Pancreas (tissue), 10 donors: ENCODE measurements at places on chromosomes 2 and 18.
A peak's percentile ranks its signal among the peaks of the same experiment; 100 is the strongest.

- DNase-seq, result no peak
Measured at GRCh38 chr18:44695503-44695902, 14.8 kb downstream of the SETBP1 start.

GRCh38 chr2:185202945-185203528 is 535.6 kb upstream of the FSIP2 start:
- DNase-seq, result no peak

- DNase-seq, result no peak
Measured at GRCh38 chr2:50752237-50752636, 279.7 kb downstream of the NRXN1 start.

GRCh38 chr2:199431746-199432213 is 26.0 kb downstream of the SATB2 start:
- DNase-seq, result no peak

GRCh38 chr2:128416806-128417205 is 98.1 kb upstream of the HS6ST1 start:
- DNase-seq, result peak; percentile 2

GRCh38 chr2:120400551-120400950 is 54.6 kb downstream of the INHBB start:
- DNase-seq, result no peak

GRCh38 chr2:40886100-40886499 is 434.2 kb upstream of the SLC8A1 start:
- DNase-seq, result no peak

- DNase-seq, result no peak
Measured at GRCh38 chr18:75937306-75937705, 509.8 kb upstream of the SMIM21 start.

DNA sequence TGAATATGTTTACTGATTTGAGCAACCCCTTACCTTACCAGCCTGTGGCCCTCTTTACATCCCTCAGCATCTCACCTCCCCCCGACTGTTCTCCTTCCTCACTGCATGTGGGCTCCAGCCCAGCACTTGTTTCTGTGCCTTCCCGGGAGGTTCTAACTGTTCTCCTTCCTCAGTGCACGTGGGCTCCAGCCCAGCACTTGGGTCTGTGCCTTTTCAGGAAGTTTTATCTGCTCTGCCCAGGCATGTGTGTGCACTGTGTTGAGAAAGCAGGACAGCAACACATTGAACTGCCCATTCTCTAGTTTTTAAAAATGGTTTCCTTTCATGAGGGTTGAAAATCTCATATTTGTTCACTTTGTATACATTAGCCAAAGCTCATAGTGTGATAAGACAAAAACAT is 158.4 kb downstream of the ATP9B start:
- DNase-seq, result no peak

DNA sequence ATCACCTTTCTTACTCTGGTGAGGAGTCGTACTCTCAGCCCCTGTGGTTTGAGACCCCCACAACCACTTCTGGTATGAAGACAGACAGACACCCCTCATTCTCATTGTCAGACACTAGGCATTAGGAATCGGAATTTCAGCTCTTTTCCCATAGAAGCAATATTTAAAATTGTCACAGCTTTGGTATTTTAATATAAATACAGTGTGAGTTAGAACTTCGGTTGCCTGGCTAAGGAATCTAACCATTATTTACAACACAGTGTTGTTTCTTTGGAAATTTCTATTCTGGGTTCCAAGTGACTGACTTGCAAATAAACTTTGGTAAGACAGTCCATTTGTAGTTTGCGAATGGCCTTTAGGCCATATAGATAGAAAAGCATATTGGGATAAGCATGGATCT is 318.1 kb downstream of the PARD3B start:
- DNase-seq, result no peak
